Stimulated activated CD8-positive, alpha-beta memory T cell treated with anti-CD3 and anti-CD28 coated beads, Interleukin-2, amount 100 ng/mL, for 1 hour (primary cell): ENCODE measurements at places on chromosomes 5 and 9.

DNA sequence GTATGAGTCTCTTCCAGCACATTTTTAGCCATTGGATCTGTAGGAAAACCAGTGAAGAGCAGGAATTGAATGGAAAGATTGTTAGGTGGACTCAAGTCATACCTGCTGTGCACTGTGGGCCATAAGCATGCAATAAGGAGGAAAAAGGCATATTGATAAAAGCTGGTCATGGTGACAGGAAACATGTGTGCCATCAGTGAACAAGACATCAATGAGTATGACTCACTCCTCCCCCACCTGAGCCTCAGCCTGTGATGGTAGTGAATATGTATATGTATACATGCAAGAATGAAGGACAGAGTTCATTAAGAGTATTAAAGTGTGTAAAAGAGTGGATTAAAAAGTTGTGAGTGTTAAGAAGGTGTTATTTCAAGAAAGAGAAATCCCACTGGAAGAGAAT is 164.5 kb downstream of the TMEM38B start:
- DNase-seq, result no peak

DNA sequence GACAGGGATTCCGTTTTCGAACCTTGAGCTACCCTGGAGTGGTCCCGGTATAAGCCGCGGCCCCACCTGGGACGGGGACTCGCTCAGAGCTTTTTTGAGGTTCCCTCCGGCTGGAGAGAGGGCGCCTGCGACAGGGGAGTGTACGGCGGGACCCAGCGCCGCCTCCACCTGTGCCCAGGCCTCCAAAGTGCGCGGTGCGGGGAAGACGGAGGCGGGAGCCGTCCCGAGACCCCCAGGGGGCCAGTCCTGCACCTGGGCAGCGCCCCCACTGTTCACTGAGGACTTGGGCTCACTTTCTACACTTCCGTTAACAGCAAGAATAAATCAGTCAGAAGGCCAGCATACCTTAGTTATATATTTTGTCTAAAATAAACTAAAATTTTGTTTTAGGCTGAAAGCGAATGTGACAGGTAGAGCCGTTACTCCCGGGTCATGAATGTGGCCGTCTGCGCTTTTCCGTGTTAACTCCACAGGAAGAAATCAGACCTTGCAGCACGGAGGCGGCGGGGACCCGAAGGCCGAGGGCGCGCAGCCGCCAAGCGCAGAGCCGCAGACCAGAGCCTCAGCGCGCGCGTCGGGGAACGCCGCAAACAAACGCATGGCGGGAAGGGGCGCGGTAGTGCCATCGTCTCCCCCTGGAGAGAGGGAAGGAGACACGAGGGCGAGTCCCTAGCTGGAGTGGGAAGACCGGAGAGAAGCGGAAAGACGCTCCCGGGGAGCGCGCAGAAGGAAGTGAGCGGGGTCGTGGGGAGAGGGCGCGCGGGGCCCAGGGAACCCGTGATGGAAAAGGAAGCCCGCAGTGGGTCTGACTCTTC is 14.1 kb downstream of the TRIM7 start:
- DNase-seq, result no peak

- DNase-seq, result no peak
Measured at GRCh38 chr5:1118231-1118698, 6.4 kb upstream of the SLC12A7 start.

GRCh38 chr9:134733480-134734232 is 92.1 kb downstream of the COL5A1 start:
- no peak for DNase-seq

GRCh38 chr5:174755106-174755505 is 30.7 kb downstream of the MSX2 start:
- no peak for DNase-seq

DNA sequence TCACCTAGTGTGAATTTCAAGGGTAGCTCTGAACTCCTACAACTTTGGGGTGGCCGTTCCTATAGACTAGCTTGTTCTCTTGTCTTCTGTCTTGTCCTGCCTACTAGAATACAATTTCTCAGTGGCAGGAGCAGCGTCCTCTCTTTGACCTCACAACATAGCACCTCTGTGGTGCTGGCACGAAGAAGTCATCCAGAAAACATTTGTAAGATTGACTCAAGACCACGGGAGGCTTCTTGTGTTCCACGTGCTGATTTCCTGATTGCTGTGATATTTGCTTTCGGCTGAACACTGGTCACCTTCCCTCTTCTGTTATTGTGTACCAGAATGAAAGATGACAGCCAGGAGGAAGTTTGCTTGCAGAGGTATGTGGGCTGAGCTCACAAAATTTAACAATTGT is 27.0 kb downstream of the SLC1A1 start:
- no peak for DNase-seq

- DNase-seq, result no peak
Measured at GRCh38 chr5:137146402-137146890, 352.7 kb downstream of the SPOCK1 start.

- DNase-seq, result no peak
Measured at GRCh38 chr9:37619806-37620205, 27.4 kb upstream of the TOMM5 start.

DNA sequence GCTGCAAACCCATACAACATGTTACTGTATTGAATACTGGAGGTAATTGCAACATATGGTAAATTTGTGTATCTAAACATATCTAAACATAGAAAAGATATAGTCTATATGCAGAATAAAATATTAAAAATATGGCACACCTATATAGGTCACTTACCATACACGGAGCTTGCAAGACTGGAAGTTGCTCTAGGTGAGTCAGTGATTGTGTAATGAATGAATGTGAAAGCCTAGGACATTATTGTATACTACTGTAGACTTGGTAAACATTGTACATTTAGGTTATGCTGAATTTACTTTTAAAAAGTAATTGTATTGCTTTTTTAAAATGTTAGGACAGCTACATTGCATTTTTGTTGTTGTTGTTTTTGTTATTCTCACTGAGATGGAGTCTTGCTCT is 968.8 kb downstream of the TLE1 start:
- DNase-seq, result no peak

GRCh38 chr5:50711280-50711679 is 44.8 kb downstream of the PARP8 start:
- DNase-seq, result peak; percentile 18

- DNase-seq, result no peak
Measured at GRCh38 chr9:120668399-120668798, 45.9 kb downstream of the MEGF9 start.

DNA sequence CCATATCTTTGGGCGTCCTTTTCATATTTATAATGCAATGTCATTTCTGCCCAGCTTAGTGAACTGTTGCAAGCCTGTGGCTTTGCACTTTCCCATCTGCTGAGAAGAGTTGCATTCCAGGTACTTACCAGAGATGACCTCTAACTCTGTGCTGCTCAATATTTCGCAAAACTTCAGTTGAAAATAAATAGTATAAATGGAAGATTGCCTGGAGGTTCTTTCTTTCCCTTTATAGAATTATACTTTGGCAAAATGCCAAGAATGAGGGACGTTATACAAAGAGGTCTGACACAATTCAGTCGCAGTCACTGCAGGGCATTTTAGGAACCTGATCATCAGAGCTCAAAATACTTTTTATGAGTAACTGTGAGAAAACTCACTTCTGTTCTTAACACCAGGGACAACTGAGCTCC is 18.9 kb upstream of the VLDLR start:
- DNase-seq, result no peak

DNA sequence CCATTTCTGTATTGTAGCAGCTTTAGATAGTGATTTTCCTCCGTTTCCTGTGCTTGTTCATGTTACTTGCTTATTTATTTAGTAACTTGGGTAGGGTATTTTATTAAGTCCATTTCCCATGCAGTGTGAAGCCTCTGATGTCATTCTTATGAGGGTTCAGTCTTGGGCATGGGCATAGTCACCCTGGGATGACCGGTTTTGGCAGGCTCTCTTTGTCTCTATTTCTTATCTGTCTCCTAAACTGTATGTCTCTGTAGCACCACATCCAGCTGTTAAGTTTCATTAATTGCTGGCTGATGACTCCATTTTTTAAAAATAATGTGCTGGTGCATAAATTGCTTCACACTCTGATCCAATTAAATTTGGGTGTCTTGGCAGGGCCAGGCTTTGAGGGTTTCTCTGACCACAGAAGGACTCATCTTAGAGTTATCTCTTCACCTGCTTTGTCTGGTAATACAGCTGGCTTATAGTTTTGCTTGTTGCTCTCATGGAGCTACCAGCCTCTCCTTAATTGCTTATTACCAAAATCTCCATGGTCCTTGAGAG is 173.3 kb upstream of the VLDLR start:
- DNase-seq, result no peak

DNA sequence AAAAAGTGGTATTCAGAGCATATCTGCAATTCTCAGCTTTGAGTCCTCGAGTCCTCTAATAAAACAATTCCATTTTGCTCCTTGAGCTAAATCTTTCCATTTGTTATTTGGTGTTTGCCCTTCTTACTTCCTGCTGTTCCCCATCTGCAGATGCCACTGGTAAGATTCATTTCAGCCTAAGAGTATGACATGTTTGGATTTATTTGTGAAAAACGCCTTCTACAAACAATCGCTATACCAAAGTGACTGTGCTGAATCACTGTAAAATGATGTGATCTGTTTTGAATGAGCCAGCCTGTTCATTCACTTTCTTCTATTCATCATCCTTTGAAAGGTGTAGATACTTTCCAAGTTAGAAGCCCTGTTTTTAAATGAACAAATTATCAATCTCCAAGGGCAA is 27.7 kb downstream of the KCTD16 start:
- DNase-seq, result no peak

- no peak for DNase-seq
Measured at GRCh38 chr5:154117050-154117449, 73.5 kb upstream of the GALNT10 start.

- DNase-seq, result no peak
Measured at GRCh38 chr5:87081511-87082372, 185.9 kb upstream of the RASA1 start.

DNA sequence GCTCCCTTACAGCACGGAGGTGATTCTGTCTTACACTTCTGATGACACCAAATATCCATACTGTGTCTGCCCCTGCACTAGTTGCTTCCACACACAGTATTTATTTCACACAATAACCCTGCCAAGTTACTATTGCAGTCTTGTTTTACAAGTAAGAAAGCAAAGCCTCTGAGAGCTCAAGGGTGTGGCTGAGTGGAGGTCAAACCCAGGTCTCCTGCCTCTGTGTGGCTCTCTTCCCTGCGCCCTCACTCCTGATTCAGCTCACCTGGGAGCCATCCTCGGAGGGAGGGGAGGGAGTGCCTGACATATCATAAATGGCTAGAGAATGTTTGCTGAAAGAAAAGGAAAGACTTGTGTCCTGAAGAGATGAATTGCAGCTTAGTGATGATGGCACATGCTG is 41.0 kb downstream of the MVB12B start:
- no peak for DNase-seq

DNA sequence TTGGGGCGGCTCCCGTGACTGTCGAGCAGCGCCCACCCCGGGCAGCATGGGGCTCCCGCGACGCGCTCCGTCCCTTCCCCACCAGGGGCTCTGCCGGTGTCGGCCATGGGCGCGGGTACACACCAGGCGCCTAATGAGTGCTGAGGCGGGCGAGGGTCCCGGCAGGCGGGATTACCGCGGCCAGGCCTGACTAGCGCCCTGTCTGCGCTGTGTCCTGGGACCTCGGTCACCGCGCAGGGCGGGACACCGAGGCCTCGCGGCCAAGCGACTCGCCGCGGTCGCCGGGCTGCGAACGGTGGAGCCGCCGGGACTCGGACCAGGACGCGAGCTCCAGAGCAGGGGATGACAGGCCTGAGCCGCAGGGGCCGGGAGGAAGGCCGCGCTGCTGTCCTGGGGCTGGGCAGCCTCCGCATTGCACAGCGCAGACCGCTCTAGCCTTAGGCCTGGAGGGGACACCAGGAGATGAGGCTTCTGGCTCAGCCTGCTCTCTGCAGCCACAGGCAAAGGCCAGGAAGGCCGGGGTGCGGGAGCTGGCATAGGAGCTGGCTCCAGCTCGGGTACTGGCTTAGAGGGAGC is 14.1 kb downstream of the LCN10 start:
- no peak for DNase-seq

DNA sequence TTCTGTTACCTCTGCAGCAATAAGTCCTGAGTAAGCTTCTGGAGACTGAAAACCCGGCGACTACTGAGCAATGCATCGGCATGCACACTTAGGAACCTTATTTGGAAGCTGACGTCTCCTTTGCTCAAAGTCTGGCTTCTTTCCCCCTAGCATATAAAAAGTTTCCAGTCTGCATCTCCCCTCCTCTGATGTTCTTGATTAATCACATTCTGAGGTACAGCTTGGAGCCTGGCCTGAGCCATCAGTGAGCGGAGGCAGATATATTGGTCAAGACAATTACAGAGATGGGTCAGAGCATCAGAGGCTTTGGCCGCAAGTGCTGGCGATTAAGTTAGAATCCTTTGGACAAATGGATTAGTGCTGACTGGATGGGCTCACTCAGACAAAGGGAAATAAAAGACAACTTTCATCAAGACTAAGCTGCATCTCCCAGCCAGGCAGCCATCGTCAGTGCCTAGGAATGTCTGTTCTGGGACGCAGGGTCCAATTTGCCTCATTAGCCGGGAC is 140.7 kb downstream of the MTX3 start:
- no peak for DNase-seq

- DNase-seq, result no peak
Measured at GRCh38 chr9:100813871-100814270, 214.7 kb upstream of the PLPPR1 start.
